ENCODE measurements at places on chromosomes 12 and 14.

DNA sequence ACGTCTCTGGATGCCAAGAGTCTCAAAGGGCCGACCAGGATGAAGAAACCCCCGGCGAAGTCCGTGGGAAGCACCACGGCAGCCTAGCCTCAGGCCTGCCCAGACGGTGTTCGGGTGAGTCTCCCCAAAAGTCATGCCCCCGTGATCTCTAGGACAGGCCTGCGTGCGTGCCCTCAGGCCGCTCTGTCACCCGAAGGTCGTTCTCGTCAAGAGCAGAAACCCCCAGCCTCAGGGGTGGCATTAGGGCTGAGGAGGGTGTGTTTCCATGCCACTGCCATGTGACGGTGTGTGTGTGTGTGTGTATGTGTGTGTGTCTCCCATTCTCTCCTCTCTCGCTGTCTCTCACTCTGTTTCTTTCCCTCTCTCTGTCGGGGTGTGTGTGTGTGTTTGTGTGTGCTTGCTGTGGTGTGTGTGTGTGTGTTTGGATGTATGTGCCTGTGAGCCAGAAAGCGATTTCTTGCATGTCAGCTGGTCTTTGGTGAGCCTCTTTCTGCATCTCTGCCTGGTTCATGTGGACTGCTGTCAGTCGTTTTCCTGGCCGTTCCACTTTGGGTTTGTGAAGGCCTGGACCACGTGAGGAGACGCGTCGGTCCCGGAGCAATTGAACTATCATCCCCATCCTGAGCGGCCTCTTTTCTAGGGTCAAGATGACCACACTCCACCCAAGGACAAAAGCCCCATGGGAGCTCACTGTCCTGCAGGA lies 772.5 kb upstream of the ALG10B start:
- no peak for DNase-seq

DNA sequence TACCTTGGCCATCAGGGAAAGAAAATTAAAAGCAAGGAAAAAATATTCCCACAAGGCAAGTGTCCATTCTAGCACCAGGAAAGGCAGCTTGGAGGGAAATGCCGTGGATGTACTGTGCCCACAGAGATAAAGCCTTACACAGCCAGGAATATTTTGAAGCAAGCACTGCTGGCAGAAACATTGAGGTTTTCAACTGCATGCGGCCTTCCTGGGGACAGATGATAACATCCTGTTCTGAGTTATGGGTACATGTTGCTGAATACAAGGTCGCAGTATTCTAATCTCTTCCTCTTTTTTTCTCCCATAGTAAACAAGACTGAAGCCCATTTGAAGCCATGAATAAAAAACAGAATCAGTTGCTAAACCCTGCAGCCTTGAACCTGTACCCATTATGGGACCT lies 197.1 kb downstream of the BTG1 start:
- DNase-seq: no peak

GRCh38 chr14:92462568-92462967 lies 51.0 kb upstream of the RIN3 start:
- no peak for DNase-seq

GRCh38 chr14:26601856-26602255 lies 4.0 kb upstream of the NOVA1 start:
- DNase-seq: no peak

- DNase-seq: no peak
These were observed 20.0 kb downstream of the CKAP4 start for GRCh38 chr12:106227641-106228319.

DNA sequence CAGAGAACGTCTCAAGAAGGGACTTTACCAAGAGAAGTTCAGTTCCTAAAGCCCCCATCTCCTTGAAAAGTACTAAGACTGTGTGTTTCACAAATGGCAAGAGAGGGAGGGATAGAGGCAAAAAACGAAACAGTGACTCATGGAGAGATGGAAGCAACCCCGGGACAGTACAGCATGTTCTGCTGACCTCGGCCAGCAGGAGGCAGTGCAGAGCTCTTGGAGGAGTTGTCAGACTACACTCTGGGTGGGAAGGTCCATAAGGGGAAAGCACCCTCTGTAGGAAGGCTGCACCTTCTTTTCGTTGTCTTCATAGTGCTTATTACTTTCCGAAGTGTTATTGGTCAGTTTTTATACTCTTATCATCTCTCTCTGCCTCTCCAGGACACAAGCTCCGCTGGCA lies 525.2 kb upstream of the CCDC196 start:
- no peak for DNase-seq

DNA sequence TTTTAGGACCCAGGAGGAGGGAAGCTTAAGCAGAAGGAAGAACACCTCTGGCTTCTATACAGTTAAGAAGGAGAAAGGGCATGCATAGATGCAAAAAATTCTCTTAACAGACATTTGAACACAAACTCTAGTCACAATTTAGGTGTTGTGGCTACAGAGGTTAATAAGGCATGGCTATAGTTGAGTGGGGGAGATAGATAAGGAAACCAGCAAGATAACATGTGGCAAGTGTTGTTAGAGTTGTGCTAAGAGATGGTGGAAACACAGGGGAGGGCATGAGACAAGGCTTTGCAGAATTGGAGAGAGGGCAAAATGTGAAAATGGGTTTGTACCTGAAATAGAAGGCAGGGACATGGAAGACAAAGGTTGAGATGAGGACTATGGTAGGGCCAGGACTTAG lies 88.9 kb downstream of the MSRB3 start:
- no peak for DNase-seq

DNA sequence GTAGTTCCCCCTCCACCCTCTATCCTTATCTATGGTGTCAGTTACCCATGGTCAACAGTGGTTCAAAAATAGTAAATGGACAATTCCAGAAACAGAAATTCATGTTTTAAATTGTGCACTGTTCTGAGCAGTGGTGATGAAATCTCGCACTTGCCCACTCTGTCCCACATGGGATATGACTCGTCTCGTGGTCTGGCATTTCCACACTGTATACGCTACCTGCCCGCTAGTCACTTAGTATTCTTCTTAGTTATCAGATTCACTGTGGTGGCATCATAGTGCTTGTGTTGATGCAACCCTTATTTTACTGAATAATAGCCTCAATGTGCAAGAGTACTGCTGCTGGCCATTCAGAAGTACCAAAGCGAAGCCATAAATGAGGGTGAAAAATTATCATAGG lies 507.0 kb downstream of the SNAPC1 start:
- no peak for DNase-seq

DNA sequence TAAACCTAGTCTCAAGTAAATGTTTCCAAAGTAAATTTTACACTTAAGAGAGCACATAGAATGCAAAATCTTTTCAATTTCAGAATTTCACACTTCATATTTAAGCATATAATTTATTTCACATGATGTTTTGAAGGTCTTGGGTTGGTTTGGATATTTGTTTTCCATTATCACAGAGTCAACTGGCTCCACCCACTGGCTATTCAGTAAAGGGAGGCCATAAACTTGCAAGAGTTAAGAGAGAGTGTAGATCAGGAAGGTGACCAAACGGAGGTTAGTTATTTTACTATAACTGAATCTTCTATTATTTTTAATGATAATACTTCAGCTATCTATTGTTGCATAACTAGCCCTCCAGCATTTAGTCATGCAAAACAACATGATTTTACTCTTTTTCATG lies 6.2 kb upstream of the CPNE8 start:
- no peak for DNase-seq

GRCh38 chr12:1350055-1350933 lies 244.1 kb downstream of the FBXL14 start:
- DNase-seq: peak; percentile 55

GRCh38 chr12:122003651-122004611 lies 17.8 kb upstream of the BCL7A start:
- DNase-seq: no peak

GRCh38 chr12:123396954-123397353 lies 13.0 kb downstream of the KMT5A start:
- DNase-seq: no peak

DNA sequence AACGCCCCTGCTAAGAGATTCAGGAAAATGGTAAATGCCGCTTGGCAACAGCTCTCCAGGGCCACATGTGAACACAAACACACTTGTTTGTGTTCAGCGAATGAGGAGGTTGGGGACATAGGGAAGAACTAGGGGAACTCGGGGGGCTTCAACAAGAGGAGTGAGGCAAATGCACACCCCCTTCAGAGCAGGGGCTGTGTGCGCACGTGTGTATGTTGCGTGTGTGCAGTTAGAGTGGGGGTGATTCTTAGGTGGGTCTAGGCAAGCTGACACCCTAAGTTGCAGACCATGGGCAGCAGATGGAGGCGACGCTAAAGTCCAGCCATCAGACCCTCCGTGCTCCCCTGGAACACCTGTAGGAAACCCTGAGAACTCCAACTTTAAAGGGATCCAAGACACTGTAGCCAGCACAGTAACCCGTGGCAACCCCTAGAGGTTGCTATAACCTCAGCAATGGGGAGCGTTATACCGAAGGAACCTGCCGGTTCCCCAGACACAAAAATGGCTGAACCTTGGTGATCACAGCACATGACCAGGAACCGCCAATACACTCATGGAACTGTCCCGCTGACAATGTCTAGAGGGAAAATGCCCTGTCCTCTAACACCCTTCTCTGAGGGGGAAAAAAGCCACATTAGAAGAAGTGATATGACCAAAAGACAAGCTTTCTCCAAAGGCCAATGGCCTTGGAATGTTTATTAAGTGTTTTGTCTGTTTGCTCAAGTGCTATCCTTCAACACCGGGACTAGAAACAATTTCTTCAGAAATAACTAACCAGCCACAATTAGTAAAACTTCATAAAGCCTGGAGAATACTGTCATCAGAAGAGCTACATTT lies 86.5 kb upstream of the CEP83 start:
- peak; percentile 56 for DNase-seq

DNA sequence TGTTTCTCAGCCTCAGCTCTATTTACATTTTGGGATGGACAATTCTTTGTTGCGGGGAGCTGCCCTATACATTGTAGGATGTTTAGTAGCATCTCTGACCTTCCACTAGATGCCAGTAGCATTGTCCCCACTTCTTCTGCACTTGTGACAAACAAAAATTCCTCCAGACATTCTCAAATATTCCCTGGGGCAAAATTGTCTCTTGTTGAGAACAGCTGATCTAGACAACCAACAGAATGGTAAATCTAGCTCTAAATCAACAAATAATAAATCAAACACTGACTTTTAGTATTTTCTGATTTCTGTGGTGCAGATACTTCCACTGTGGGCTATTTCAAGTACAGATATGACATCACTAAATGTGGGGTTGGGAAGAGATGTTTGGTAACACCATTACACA lies 60.7 kb downstream of the MSRB3 start:
- DNase-seq: no peak

- DNase-seq: no peak
These were observed 225.6 kb downstream of the EFCAB11 start for GRCh38 chr14:89728964-89729363.

DNA sequence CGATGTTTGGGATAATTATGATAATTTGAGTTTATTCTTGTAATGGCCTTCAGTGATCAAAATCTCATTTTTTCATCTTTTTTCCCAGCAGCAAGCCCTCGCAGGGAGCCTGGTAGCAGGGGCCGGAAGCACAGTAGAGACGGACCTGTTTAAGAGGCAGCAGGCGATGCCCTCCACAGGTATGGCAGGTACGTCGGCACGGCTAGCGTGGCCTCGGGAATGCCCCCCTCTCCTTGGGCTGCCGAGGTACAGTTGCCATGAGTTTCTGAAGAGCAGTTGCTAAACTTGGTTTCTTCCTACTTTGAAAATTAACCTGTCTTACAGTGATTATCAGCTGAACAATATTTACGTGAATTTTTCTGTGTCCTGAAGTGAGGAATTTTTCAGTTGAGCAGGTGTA lies 29.9 kb downstream of the EP400 start:
- no peak for DNase-seq

- DNase-seq: no peak
These were observed 66.3 kb downstream of the CKB start for GRCh38 chr14:103456167-103456835.

DNA sequence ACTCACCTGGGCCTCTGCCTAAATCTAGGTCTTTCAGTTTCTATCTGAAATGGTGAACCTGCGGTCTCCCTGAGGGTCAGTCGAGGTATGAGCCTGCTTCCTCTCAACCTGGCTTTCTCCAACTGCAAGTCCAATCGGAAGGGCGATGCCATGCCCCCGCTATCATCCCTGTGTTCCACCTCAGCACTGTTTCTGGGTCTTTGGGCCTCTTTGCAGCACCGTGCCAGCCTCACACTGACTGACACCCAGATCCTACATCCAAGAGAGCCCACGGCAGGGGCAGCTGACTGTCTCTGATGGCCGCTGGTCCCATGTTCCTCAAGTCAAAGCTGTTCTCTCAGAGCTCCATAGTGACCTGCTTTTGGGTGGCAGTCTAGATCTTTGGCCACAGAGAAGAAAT lies 120.7 kb downstream of the PAPOLA start:
- DNase-seq: no peak

GRCh38 chr14:75338398-75338797 lies 59.8 kb downstream of the FOS start:
- DNase-seq: no peak

- no peak for DNase-seq
These were observed 117.4 kb downstream of the GCH1 start for GRCh38 chr14:54785136-54785777.

- DNase-seq: no peak
These were observed 96.1 kb downstream of the PPHLN1 start for GRCh38 chr12:42421844-42422779.

- DNase-seq: no peak
These were observed 16.0 kb upstream of the ENDOU start for GRCh38 chr12:47741340-47741703.

DNA sequence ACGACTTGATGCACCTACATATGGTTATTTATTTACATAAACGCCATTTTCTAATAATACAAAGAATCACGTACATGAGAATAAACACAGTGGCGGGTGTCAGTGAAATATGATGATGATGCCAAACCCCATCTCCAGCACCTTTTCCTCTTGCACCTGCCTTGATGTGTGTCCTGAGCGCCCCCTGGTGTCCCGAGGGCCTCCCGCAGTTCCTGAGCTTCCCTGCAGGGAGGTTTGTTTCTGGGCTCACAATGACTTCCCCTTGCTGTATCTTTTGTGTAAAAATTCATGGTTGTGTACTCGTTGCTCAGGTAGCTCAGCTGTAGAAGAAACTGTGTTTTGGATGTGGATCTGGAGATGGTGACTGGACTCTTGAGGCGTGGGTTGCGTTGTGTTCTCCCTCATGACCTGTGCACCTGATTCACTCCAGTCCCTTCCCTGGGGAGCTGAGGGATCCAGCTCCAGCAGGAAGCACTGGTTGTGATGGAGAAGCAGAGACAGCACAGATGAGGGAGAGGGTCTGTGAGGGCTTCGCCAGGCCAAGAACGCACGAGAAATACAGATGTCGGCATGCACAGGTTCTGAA lies 1037.8 kb downstream of the TMEM121 start:
- no peak for DNase-seq

- DNase-seq: no peak
These were observed 48.8 kb upstream of the VRK1 start for GRCh38 chr14:96748362-96748761.

GRCh38 chr14:96151242-96151641 lies 53.4 kb upstream of the BDKRB2 start:
- DNase-seq: no peak

- DNase-seq: no peak
These were observed 2.7 kb downstream of the PDE3A start for GRCh38 chr12:20370866-20371519.

- no peak for DNase-seq
These were observed 974 bp downstream of the BTBD7 start for GRCh38 chr14:93331728-93332396.

DNA sequence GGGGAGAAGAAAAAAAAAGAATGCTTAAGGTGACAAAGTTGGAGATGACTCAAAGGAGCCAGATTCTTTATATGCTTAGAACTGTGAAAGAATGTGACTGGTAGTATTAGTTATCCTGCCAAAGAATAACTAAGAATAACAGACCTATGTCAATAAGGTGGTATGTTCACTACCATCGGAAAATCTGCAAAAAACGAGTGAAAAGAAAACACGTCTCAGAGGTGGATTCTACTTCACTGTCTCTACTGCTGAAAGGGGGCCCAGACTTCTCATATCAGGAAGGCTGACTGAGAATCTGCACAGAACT lies 64.7 kb downstream of the IPO8 start:
- DNase-seq: no peak

Measured in PC-9 (cell line).